Activated T-cell treated with anti-CD3 and anti-CD28 coated beads for 48 hours (primary cell): ENCODE measurements at places on chromosomes 12 and 14.

DNA sequence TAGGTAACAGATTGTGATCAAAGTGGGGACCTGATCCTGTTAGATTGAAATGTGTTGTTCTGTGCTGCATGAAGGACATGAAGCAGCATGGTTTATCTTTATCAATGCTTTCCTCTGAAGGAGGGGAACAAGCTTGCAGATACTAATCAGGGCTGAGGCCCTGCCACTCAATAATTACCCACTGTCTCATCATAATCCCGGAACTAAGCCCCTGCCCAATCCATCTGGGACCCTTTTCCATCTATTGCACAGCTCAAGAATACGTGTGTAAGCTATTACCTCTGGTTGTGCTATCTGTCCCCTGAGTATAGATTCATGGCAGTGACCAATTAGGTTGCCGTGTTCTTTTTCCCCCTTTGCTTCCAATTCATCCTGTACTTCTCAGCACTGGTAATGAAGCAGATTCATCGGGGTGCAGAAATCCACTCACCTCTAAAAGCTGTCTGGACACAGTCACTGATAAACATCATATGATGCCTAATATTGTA lies 67.8 kb downstream of the OTX2 start:
- no peak for DNase-seq

GRCh38 chr12:130644566-130644965 lies 71.5 kb downstream of the RIMBP2 start:
- DNase-seq, result no peak

- no peak for DNase-seq
These were observed 15.8 kb downstream of the FOXN3 start for GRCh38 chr14:89401241-89401640.

- DNase-seq, result no peak
These were observed 33.2 kb upstream of the STRN3 start for GRCh38 chr14:31059152-31059924.

DNA sequence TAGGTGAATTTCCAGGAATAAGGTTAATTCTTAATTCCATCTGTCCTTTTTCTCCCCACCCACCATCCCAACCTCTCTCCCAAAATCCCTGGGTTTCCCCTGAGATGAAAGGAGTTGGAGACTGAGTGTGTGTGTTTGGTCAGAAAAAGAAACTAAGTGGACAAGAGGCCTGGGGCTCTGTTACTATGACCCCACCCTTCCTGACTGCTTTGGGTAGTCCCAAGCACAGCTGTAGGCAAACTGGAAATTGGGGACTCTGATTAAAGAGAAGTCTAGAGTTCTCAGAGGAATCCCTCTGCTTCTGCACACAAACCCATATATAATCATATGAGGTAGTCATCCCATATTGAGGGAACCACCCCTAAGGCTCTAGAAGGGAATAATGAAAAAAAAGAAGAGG lies 7.0 kb upstream of the HOXC12 start:
- no peak for DNase-seq

DNA sequence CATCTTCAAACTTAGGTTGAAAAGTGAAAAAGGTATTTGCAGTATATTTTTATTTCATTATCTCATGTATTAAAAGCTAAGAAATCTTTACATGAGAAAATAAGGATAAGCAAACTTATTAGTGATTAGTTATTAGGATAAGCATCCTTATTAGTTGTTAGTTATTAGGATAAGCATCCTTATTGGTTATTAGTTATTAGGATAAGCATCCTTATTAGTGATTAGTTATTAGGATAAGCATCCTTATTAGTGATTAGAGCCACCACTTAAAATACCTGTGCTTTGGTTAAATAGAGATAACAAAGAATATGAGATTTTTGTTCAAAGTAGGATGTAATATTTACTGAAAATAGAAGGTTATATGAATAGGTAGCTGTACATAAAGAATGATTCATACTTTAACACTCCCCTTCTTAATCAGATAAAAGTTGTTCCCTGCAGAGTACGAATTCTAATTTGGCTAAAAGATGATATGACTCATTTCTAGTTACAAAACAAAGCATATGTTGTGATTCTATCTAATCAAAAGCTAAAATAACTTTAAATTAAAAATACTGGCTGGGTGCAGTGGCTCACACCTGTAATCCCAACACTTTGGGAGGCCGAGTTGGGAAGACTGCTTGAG lies 56.4 kb downstream of the KDM5A start:
- no peak for DNase-seq

- no peak for DNase-seq
These were observed 91.9 kb downstream of the SYNE3 start for GRCh38 chr14:95424529-95424928.
